Tibial artery (tissue), 4 donors: ENCODE measurements at places on chromosomes 1 and 21.

GRCh38 chr1:26020330-26020768 is 1.2 kb upstream of the EXTL1 start:
- no peak overlapping the region for H3K27ac ChIP-seq
- no peak overlapping the region for H3K4me3 ChIP-seq
- no peaks in the 10 kb centered on the region for H3K36me3 ChIP-seq

- H3K27ac ChIP-seq = peak overlapping the region; percentile 77
- peaks cover 80% of the 10 kb centered on the region for H3K4me1 ChIP-seq
- no peaks in the 10 kb centered on the region for H3K27me3 ChIP-seq
- H3K4me3 ChIP-seq = peak overlapping the region; percentile 44
- no peaks in the 10 kb centered on the region for H3K36me3 ChIP-seq
- no peak for DNase-seq
Observed at GRCh38 chr1:39268906-39269305, 64.4 kb downstream of the MACF1 start.

GRCh38 chr1:17837233-17838030 is 82.3 kb downstream of the ACTL8 start:
- H3K27ac ChIP-seq = no peak overlapping the region
- no peak for DNase-seq
- H3K36me3 ChIP-seq = no peaks in the 10 kb centered on the region
- no peaks in the 10 kb centered on the region for H3K27me3 ChIP-seq

GRCh38 chr1:6410248-6410893 is 9.3 kb downstream of the HES2 start:
- DNase-seq = no peak
- H3K27ac ChIP-seq = no peak overlapping the region
- no peak overlapping the region for H3K4me3 ChIP-seq
- H3K4me1 ChIP-seq = peaks cover 9% of the 10 kb centered on the region
- no peaks in the 10 kb centered on the region for H3K27me3 ChIP-seq
- H3K36me3 ChIP-seq = no peaks in the 10 kb centered on the region

GRCh38 chr1:201988601-201989000 is 6.2 kb downstream of the RNPEP start:
- no peak overlapping the region for H3K27ac ChIP-seq
- peak; percentile 19 for DNase-seq
- H3K36me3 ChIP-seq = peaks cover 41% of the 10 kb centered on the region
- no peak overlapping the region for H3K4me3 ChIP-seq

DNA sequence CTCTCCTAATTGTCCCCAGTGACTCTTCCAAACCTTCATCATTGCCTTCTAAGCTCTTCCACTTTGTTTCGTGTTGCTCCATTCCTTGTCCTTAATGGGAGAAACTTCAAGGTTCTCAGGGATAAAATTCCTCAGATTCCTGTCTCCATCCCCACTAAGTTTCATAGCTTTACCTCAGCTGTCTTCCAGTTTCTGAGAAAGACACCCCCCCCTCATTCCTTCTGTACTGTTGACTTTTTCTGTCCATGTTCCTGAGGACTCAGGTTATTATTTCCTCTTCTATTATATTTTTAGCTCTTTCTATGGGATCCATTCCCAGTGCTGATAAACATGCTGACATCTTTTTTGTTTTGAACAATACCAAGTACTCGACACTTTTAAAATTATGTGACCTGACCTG is 215.3 kb upstream of the PTGFR start:
- H3K36me3 ChIP-seq = no peaks in the 10 kb centered on the region
- no peaks in the 10 kb centered on the region for H3K27me3 ChIP-seq
- H3K27ac ChIP-seq = no peak overlapping the region
- H3K4me3 ChIP-seq = no peak overlapping the region

- H3K36me3 ChIP-seq = no peaks in the 10 kb centered on the region
- no peak overlapping the region for H3K4me3 ChIP-seq
- H3K4me1 ChIP-seq = no peaks in the 10 kb centered on the region
- DNase-seq = no peak
Observed at GRCh38 chr21:15539376-15539775, 190.4 kb upstream of the USP25 start.

DNA sequence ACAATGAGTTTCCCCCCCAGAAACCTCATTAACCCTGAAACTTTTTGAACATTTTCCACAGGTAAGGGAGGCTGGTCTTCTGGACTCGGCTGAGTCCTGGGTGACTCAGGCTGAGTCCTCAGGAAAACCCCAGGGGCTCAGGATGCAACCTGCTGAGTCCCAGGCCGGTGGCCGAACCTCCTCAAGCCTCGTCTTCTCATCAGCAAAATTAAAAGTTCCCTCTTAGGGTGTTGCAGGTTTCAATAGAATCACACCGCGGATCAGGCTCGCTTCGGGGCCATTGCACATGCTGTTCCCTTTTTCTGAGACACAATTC is 35.0 kb upstream of the GRHL3 start:
- no peak for DNase-seq
- no peak overlapping the region for H3K4me3 ChIP-seq
- H3K36me3 ChIP-seq = no peaks in the 10 kb centered on the region

GRCh38 chr1:180548686-180549317 is 10.0 kb upstream of the OVAAL start:
- H3K27me3 ChIP-seq = no peaks in the 10 kb centered on the region
- no peak overlapping the region for H3K4me3 ChIP-seq
- no peaks in the 10 kb centered on the region for H3K4me1 ChIP-seq
- DNase-seq = no peak
- no peaks in the 10 kb centered on the region for H3K36me3 ChIP-seq

DNA sequence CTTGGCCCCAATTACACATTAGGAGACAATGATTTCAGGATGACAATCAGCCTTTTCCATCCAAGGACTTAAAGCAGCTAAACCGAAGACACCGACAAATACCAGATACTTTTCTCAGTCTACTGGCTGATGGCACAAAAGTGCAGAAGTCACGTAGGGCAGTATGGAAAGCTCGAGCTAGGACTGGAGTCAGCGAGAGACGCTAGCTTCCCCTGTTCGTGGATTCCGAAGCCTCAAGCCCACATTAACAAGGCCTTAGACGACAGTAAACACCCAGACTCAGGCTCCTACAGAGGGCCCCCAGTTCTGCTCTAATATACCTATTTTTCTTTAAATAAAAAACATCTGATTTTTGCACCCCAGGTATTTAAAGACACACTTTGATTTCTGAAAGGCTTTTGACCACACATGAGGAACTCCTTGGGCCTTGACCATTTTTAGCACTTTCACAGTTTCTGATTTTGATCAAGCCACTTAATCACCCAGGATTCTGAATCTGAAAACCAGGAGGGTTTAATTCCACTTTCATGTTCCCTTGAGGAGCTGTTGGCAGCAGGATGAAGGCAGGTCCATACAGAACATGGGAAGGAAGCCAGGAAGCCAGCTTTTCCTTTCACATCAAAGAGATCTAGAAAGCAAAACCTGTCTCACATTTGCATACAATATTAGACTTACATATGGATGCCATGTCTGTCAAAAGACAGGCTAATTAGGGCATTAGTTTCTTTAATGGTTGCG is 204.1 kb downstream of the GABPA start:
- H3K36me3 ChIP-seq = no peaks in the 10 kb centered on the region
- no peak overlapping the region for H3K27ac ChIP-seq
- DNase-seq = no peak
- no peaks in the 10 kb centered on the region for H3K27me3 ChIP-seq
- H3K4me1 ChIP-seq = peaks cover 35% of the 10 kb centered on the region
- H3K4me3 ChIP-seq = no peak overlapping the region

DNA sequence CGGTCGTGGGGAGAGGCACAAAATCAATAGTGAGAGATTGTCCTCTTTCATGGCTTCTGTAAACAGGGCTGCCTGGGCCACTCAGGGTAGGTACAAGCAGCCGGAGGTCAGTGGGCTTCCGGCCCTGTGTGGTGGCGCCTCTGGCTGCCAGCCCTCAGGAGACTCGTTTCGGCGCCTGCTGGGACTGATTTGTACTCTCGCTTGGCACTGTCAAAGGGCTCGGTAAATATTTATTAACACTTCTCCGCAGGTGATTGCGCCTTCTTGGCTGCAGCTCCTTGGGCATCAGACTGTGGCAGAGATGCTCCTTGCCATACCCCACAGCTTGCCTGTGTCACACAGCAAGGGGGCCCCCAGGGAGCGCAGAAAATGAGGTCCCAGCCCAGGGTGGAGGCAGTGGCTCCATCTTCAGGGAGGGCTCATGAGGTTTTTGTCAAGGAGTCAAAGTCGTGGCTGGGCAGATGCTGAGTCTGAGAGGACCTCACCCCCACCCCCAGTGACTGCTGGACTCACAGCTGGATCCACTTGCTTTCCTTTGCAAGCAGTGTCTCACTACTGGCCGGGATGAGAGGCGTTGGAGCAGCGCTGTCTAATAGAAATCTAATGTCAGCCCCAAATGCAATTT is 262.5 kb downstream of the GRIK3 start:
- H3K4me3 ChIP-seq = no peak overlapping the region
- H3K27ac ChIP-seq = no peak overlapping the region
- H3K36me3 ChIP-seq = no peaks in the 10 kb centered on the region
- no peak for DNase-seq

DNA sequence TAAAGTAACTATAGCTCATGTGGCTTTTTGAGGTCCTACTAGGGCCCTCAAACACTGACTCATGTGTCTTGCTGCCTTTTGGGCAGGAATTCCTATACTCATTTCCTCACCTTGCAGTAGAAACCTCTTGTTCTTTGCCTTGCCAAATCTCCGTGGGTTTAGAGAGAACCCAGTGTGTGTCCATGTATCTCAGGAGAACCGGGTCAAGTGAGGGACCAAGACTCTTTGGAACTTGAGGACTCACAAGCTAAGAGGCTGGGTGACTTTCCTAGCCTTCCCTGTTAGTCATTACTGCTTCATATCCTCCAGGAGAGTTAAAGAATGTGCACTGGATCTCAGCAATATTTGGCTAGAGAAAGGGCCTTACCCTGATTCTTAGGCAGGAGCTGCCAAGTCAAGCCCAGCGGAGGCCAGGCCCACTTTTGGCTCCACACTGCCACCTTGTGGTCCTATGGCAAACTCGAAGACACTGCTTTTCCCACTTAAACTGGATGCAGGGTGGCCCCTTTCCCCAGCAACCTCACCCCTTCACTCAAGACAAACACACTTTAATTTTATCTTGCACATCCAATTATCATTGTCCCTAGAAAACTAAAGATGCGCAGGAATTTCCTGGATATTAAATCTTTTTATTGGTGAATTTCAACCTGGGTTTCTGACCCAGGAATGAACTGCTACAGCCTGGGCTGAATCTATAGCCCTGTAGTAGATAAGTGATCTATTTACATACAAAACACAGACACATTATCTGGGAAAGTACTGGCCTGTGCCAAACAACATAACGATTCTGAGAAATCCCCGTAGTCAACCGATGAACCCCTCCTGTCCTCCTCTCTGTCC is 10.6 kb downstream of the AVPR1B start:
- H3K4me3 ChIP-seq = no peak overlapping the region
- no peak overlapping the region for H3K27ac ChIP-seq
- no peaks in the 10 kb centered on the region for H3K27me3 ChIP-seq
- DNase-seq = peak; percentile 88
- H3K36me3 ChIP-seq = no peaks in the 10 kb centered on the region
- no peaks in the 10 kb centered on the region for H3K4me1 ChIP-seq

GRCh38 chr1:45375104-45376090 is 35.2 kb upstream of the MUTYH start:
- peaks cover 11% of the 10 kb centered on the region for H3K4me1 ChIP-seq
- H3K36me3 ChIP-seq = no peaks in the 10 kb centered on the region
- DNase-seq = no peak
- no peak overlapping the region for H3K4me3 ChIP-seq

GRCh38 chr1:150976879-150977694 is 2.5 kb upstream of the CERS2 start:
- peak; percentile 96 for DNase-seq
- H3K36me3 ChIP-seq = no peaks in the 10 kb centered on the region
- H3K4me1 ChIP-seq = peaks cover 49% of the 10 kb centered on the region
- no peaks in the 10 kb centered on the region for H3K27me3 ChIP-seq
- no peak overlapping the region for H3K4me3 ChIP-seq
- H3K27ac ChIP-seq = peak overlapping the region; percentile 98
